H54 (cell line): ENCODE measurements at places on chromosomes 16 and 17.

- DNase-seq: no peak
Observed at GRCh38 chr17:17098551-17099179, 56.4 kb downstream of the MPRIP start.

- no peak for DNase-seq
Observed at GRCh38 chr17:67121316-67121891, 77.0 kb downstream of the CACNG1 start.

GRCh38 chr16:12220766-12221165 lies 244.2 kb downstream of the SNX29 start:
- DNase-seq: no peak

- no peak for DNase-seq
Observed at GRCh38 chr16:35569413-35569812, 2110.0 kb downstream of the TP53TG3F start.

GRCh38 chr17:64698725-64699124 lies 36.6 kb upstream of the SMURF2 start:
- DNase-seq: no peak

- no peak for DNase-seq
Observed at GRCh38 chr17:67245694-67246402, 852 bp upstream of the HELZ start.

DNA sequence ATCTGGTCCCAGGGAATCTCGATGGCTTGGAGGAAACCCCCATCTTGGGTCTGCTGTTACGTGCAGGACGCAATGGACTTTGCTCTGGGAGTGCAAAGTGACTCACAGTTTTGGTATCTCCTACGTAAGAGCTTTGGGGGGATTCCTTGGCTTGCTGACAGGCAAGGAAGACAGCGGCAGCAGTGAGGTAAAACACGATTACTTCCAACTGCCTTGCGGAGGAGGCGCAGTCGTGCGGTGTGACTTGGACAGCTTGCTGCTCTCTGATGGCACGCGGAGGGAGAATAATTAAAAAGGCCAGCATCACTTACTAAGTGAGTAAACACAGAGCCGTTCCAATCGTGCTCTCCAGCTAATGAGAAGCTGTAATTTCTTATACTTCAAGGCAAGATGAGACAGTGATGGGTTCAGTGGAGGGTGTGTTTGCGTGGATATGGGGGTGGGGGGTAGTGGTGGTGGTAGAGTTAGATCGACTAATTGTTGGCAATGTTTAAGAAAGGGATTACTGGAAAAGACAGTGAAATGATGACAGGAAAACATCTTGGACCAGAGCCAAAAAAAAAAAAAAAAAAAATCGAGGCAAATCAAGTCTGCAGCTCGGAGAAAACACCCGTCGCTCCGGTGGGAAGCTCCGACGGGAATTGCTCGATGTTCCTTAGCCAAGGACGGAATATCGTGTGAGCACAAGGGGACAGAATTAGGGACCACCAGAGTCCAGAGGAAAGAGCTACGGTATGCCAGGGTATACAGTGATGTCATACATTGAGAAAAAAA lies 184.8 kb upstream of the ZFHX3 start:
- DNase-seq: no peak

GRCh38 chr16:55043499-55043898 lies 112.8 kb downstream of the IRX5 start:
- no peak for DNase-seq

GRCh38 chr17:17795946-17796786 lies 40.6 kb downstream of the SREBF1 start:
- no peak for DNase-seq

GRCh38 chr16:80583466-80583865 lies 42.7 kb downstream of the DYNLRB2 start:
- peak; percentile 49 for DNase-seq
